ENCODE measurements at places on chromosomes 3 and 15. TPM values are rescaled to one million over a fixed set of nuclear protein-coding genes. Genes with fewer than 3 reads are reported as not detected.

PPP2R3A gene
- 8.1 TPM for total RNA-seq

EFCC1 gene
- 0.15 TPM for total RNA-seq

PDCD10 gene
- 83.5 TPM for total RNA-seq

DNA sequence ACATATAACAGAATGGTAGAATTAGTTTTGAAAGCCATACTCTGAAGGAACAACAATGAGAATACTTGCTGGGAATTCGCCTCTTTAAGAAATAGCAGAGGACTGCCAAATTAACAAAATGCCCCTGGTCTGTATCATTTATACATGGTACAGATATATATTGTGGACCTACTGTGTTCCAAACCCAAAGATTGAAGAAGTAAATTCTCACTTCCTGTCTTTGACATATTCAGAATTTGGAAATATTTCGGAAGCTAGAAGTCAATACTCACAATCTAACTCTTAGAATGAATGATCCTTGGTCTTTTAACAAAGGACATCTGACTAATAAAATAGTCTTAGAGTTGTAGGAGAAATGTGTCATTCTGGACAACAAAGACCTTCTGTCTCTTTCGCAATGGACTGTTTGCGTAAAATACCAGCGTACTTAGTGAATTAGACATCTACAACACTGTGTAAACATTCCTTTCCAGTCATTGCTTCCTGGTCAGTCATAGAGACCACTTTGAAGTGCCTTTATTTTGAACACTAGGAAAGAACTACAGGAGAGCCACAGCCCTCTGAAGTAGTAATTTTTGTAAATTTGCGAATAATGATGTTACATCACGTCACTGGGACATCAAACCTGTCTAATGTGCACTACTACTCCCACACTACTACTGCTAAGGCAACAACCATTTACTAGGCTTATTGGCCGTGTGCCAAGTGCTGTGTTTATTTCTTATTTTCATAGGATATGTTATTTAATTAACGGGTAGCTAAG is 68.0 kb downstream of the CHL1 start:
- DNase-seq, result peak; percentile 71

DNA sequence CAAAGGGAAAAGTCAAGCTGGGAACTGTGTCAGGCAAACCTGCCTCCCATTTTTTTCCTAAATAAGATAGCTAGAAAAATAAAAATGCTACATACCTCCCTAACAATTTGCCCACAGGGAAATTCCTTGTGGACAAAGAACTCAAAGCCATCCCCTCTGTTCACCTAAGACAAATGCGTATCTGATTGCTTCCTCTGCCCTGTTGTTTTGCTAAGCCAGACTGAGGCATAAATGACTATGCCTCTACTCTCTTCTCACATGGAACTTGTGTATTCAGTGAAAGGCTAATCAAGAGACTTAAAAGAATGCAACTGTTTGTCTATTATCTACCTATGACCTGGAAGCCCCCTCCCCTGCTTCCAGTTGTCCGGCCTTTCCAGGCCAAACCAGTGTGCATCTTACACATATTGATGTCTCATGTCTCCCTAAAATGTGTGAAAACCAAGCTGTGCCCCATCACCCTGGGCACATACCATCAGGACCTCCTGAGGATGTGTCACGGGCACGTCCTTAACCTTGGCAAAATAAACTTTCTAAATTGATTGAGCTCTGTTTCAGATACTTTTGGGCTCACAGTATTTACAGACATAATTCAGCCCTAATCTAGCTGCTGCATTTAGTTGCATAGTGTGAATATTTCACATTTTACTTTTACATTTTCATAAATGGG is 15.8 kb downstream of the CHD2 start:
- no peak for DNase-seq

DNA sequence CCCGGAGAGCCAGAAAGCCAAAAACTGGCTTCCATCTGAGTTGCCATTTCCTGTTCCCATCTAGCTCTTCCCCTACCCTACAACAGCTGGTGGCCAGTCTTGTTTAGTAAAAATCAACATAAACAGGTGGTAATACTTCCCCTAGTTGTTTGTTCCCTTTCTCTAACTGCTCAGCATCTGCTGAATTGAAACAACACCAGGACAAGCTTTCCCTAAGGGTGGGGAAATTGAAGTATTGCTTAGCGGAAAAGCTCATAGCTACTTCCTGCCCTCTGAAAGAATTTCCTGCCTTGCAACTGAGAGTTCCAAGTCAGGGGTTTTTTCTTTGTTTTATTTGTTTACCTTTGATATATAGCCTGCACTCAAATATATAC is 66.8 kb downstream of the HMG20A start:
- DNase-seq, result no peak

DNA sequence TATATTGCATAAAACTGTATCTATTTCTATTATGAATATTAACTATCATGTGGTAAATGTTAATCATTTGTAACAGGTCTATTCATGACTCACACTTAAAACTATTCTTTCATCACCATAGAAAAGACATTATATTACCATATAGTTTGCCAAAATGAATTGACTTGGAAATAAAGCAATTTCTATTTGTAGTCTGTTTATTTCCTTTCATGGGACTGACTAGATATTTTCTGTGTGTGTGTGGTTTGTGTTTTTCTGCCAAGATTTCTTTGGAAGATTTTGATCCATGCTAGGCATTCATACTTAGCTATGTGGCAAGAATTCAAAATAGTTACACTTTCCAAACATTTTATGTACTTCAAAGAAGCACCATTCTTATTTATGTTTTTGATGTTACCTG is 522.5 kb upstream of the AGTR1 start:
- DNase-seq, result no peak

DNA sequence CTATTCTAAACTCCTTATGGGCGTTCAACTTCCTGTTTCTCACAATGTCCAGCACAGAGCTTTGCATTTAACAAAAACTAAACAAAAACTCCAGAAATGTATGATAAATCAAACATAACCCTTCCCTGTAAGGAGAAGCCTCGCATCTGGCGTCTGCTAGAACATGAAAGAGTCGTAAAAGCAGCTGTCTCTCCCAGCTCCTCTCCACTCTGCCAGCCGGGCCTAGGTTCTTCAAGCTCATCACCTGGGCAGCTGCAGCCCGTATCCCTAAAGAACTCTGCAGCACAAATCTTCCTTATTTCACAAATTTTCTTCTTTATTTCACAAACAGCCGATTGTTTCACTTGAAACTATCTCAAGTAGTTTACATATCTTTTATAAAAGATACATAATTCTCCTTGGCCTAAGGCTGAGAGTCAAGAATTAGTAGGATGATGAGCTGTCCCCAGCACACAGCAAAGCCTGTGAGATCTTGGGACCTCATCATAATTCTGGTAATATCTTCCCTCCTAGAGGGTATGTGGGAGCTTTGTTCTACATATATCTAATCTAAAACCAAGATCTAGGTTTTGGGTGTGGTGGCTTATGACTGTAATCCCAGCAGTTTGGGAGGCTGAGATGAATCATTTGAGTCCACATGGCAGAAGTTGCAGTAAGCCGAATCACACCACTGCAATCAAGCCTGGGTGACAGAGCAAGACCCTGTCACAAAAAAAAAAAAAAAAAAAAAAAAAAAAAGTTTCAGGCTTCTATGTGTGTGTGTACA is 35.3 kb downstream of the ANXA2 start:
- DNase-seq, result peak; percentile 88

- no peak for DNase-seq
These were observed 43.5 kb downstream of the EPHB1 start for GRCh38 chr3:134838599-134838998.

GRCh38 chr3:12303534-12303933 is 14.7 kb downstream of the PPARG start:
- DNase-seq, result no peak

GRCh38 chr15:90924375-90924774 is 8.0 kb downstream of the HDDC3 start:
- DNase-seq, result no peak

DNA sequence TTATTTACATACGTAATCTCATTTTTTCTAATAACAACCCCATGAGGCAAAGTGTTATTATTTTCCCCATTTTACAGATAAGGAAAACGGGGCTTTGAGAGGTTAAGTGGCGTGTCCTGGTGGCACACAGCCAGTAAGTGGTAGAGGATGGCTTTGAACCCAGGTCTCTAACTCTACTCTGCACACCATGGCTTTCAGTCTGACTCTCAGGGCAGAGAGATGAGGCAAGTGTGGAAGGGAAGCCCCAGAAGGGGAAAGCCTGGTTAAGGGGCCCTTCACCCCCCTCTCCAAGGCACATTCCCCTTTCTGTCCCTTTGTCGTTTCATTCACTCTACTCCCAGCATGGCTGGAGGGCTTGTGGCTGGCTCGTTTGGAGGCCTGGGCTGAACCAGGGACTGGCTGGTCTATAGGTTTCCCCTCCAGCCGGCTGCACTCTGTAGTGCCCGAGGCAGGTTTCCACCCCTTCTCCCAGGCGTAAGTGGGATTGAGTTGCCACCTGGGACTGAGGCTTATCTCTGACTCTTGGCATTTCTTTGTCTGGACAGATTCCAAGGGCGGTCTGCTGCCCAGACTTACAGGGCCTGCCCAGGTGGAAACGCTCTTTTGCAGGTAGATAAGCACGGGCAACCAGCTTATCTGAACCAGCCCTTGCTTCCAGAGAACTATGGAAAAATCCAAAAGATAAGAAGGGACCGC is 12.1 kb downstream of the SEMA4B start:
- no peak for DNase-seq

GRCh38 chr15:28961391-28961790 is 75.6 kb downstream of the APBA2 start:
- no peak for DNase-seq

Data from Panc1 (cell line).